CD4-positive, alpha-beta T cell (primary cell): ENCODE measurements at places on chromosomes 7 and 10.

GRCh38 chr7:114533131-114533530 lies 118.5 kb downstream of the FOXP2 start:
- no peak for DNase-seq

DNA sequence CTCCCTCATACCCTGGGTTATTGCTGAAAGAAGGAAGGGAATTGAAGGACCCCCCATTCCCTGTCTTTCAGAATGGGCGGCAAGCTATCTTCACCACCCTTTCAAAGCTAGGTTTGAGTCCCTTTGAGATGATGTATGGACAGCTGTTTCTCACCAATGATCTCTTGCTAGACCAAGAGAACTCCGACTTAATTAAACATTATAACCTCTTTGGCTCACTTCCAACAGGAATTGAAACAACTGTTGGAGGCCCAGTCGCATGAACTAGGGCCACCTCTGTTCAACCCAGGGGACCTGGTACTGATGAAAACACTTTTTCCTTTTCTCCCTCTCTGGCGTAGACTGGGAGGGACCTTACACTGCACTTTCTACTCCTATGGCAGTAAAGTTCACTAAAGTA lies 110.6 kb downstream of the ITGB8 start:
- no peak for DNase-seq

- no peak for DNase-seq
Observed at GRCh38 chr10:119826771-119827170, 45.9 kb downstream of the MCMBP start.

DNA sequence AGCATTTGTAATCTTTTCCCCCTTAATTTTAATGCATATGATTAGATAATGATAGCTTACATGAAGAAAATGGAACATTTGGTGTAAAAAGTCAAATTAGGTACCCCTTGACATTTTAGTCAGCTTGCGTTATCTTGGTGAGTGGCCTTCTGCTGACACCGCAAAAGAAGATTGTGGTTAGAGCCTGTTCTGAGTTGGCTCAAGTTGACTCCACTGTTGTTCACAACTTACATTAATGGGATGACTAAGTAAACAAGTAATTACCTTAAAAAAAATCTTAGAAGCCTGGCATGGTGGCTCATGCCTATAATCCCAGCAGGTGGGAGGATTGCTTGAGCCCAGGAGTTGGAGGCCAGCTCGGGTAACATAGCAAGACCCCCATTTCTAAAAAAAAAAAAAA lies 24.2 kb downstream of the TRRAP start:
- DNase-seq, result no peak

DNA sequence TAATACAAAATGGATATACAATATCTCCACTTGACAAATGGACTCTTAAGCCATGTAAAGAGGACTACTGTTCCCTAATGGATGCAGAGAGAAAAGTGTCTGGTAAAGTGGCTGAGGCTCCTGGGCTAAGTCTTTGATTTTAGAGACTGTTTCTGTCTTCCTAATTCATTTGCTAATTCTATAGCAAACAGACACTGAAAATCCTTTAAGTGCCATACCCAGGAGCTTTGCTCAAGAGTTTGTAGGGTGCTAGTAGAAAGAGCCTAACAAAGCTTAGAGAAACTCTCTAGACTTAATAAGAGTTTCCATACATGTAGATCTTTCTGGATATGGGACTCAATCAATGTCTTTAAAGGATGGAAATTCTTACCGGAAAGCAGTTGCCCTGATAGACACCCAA lies 16.7 kb downstream of the CEP55 start:
- DNase-seq, result no peak

DNA sequence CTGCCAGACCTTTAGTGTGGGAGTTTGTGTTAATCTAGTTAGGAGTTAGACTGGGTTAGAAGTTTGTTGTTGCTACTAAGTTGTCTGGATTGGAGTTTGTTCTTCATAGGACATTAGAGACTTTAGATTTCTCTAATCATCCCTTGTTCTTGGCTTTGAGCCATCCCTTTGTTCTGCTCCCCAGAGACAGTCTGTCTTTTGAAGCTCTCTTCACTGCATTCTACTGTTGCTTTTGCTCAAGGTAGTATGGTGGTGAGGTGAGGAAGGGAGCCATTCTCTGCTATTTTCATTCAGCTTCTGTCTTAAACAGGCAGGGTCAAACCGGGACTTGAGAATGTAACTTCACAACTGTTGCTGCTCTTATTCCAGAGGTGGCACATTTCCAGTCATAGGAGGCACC lies 10.4 kb upstream of the TARP start:
- no peak for DNase-seq

DNA sequence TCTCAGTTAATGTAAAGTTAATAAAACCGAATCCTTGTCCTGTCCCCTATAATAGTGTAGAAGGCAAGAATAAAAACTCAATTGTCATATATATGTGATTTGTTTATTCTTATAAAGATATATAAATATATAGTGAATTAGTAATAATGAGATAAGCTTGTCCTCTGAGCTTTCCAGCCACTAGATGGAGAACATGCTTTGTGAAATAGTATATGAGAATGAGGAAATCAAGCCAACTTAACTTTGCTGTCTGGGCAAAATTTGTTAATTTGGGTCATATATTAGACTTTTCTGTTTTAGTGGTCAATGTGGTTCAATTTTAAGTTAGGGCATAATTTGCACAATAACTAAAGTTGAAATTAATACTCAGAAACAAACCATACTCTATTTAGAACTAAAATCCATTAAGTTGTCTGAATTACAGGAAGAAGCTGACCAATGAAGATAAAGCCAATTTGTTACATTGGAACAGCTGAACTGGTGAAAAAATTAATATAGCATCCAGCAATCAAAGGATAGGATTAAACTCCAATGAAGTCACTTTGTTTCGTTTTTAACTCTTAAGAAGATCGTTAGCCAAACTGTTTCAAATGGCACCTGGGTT lies 595.0 kb downstream of the ARL4A start:
- no peak for DNase-seq

- no peak for DNase-seq
Observed at GRCh38 chr7:97346349-97346748, 228.9 kb downstream of the SDHAF3 start.

- peak; percentile 77 for DNase-seq
Observed at GRCh38 chr10:14560274-14560673, 214.4 kb downstream of the FAM107B start.

DNA sequence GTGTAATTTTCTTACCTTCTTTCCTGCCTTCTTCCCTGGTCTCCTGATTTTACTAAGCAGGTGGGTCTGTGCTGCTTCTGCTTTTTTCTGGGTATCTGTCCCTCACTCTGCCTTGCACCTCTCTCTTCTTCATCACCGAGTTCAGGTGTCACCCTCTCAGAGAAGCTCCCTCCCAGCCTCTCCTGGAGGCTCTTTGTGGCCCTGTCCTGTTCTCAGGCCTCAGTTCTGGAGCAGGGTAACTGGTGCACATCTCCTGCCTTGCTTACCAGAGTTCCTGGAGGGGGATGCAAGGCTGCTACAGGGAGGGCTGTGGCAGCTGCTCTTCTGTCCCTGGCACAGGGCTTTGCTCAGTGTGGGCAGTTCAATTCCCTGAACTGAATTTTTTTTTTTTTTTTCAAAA lies 66.1 kb downstream of the RBM33 start:
- DNase-seq, result no peak

DNA sequence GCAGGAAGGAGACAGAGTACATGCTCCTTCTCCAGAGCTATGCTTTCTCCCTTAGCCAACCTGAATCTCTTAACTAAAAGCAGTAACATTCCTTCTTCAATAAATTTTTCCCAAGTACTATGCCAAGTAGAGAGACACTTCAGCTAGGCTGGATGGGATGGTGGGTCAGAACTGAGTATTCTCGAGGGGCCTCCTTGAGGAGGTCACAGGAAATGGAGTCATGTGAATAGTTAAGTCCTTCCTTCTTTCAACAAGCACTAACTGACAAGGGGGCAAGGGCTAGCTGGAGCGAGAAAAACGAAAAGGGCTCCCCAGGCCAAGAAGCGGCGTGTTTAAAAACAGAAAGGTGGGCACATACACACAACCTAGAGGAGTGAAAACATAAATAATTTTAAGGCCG lies 5.5 kb downstream of the RSU1 start:
- no peak for DNase-seq

DNA sequence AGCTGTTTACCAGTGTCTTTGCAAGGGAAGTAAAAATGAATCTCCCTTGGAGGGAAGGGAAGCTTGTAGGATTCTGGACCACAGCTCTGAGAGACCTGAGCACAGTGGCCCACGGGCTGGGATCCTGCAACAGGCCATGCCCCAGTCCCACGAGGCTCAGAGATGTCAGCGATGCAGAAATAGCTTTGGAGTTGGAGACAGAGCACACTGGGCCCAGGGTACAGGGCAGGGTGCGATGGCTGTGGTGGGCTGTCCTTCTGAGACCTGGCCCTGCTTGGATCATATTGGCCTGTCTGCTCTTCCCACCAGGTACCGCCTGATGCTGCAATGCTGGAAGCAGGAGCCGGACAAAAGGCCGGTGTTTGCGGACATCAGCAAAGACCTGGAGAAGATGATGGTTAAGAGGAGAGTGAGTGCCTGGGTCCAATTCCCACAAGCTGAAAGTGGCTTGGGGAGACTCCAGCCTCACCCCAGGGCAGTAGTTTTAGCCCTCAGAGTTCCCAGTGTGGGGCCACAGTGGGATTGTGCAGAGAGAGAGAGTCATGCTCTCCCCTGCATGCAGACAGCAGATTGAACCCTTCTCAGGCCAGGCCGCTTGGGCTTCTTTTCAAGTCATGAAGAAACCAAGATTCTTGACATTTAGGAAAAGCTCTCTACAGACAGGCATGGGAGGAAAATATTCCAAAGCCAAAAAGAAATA lies 13.5 kb upstream of the CSGALNACT2 start:
- no peak for DNase-seq

DNA sequence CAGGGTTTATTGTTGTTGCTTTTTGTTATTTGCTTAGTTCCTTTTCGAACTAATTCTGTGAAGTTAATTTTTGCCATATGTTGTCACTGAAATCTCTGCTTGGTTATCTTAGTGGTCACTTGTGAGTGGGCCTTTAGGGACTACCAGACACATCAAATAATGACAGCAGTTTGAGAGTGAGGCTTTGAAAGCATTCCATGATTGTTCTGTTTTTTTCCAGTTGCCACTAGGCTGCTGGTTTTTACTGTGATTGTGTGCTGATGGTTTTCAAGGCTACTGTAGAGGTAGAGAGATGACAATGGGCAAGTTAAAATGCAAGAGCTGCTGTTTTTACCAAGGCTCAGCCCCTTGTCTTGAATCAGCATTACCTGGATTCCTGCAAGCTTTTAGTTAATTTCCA lies 20.0 kb downstream of the SEPTIN7 start:
- no peak for DNase-seq

- DNase-seq, result no peak
Observed at GRCh38 chr7:21867226-21867625, 78.5 kb downstream of the CDCA7L start.

DNA sequence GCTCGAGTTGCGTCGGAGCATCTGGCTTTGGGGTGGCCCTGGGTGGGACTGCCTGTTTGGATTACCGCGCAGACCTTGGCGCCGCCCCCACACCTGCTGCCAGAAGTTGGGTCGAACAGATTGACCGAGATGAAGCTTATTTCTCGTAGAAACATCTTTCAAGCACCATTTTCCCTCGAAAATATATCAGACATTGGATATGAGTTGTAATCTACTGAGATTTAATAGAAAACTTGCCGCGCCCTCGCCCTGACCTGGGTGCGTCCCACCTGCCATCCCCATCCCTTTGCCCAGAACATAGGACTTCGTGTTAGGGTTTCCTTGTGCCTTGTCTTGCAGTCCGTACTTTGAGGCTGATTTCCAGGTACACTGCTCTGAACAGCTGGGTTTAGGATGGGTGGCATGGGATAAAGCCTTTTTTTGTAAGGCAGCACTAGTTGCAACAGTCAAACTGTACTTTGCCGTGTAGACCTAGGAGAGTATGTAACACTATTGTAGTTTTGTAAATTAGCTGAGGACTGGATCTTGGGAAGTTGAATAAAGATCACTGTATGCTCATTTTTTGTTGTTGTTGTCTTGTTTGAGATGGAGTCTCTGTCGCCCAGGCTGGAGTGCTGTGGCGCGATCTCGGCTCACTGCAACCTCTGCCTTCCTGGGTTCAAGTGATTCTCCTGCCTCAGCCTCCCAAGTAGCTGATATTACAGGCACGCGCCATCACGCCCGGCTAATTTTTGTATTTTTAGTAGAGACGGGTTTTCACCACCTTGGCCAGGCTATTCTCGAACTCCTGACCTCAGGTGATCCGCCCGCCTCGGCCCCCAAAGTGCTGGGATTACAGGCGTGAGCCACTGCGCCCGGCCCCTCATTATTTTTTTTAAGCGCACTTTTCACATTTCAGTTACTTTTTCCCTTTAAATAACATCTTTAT lies 978 bp downstream of the OGDH start:
- no peak for DNase-seq

DNA sequence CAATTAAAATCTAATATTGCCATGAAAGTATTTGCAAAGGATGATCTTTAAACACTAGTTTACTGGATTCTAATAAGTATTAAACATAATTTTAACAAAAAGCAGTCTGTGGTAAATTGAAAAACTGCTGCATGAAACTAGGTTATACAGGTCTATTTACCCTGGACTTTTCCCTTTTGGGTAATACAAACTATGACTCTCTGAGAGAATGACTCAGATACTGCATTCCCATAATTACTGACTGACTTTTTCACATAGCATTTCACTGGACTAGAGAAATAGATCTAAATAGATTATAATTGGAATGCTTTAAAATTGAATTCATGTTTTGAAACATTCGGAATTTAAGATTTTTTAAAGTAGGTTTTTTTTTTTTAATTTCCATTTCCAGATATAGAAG lies 395.7 kb downstream of the THSD7A start:
- no peak for DNase-seq

DNA sequence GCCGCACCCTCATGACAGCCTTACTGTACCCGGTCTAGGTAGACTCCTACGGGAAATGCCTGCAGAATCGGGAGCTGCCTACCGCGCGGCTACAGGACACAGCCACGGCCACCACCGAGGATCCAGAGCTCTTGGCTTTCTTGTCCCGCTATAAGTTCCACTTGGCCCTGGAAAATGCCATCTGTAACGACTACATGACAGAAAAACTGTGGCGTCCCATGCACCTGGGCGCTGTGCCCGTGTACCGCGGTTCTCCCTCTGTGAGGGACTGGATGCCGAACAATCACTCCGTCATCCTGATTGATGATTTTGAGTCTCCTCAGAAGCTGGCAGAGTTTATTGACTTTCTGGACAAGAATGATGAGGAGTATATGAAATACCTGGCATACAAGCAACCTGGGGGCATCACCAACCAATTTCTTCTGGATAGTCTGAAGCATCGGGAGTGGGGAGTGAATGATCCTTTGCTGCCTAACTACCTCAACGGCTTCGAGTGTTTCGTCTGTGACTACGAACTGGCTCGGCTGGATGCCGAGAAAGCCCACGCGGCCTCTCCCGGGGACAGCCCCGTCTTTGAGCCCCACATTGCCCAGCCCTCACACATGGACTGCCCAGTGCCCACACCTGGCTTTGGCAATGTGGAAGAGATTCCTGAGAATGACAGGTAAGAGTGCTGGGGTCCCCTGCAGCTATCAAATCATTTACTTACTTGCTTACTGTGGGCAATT lies 8.5 kb upstream of the CHCHD1 start:
- DNase-seq, result no peak
